ENCODE measurements at places on chromosomes 1 and 21. TPM values are rescaled to one million over a fixed set of nuclear protein-coding genes. Genes with fewer than 3 reads are reported as not detected.
A peak's percentile ranks its signal among the peaks of the same experiment; 100 is the strongest.

DNA sequence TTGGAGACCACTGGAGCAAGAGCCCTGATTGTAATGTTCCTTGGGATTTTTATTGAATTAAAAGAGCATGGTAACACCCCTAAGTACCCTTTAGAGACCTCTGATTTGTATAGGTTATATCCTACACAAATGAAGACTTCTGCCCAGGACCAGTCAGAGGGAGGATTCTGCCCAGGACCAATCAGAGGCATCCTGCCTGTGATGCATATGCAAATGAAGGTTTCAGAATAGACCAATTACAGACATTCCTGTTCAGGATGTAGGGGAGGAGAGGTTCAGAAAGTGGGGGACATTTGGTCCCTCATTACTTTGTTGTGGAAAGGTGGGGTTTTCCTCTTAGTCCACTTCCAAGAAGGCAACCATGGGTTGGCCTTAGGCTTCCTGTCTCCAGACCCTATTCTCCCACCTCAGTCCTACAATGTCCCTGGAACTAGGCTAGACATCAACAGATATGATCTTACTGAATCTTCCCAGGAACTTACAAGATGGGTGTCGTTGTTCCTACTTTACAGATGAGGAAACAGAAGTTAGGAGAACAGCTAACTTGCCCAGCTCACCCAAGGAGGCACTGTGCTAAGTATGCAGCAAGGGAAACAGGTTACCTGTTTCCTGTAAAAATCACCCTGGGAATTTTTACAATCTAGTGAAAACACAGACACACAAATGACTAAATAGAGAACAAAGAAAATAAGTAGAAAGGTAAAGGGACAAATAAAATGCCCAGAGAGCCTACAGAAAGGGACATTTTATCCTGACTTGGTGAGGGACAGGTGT lies 36.8 kb upstream of the SFPQ start:
- DNase-seq: no peak

GRCh38 chr1:86541859-86542258 lies 5.0 kb upstream of the CLCA4 start:
- no peak for DNase-seq

DNA sequence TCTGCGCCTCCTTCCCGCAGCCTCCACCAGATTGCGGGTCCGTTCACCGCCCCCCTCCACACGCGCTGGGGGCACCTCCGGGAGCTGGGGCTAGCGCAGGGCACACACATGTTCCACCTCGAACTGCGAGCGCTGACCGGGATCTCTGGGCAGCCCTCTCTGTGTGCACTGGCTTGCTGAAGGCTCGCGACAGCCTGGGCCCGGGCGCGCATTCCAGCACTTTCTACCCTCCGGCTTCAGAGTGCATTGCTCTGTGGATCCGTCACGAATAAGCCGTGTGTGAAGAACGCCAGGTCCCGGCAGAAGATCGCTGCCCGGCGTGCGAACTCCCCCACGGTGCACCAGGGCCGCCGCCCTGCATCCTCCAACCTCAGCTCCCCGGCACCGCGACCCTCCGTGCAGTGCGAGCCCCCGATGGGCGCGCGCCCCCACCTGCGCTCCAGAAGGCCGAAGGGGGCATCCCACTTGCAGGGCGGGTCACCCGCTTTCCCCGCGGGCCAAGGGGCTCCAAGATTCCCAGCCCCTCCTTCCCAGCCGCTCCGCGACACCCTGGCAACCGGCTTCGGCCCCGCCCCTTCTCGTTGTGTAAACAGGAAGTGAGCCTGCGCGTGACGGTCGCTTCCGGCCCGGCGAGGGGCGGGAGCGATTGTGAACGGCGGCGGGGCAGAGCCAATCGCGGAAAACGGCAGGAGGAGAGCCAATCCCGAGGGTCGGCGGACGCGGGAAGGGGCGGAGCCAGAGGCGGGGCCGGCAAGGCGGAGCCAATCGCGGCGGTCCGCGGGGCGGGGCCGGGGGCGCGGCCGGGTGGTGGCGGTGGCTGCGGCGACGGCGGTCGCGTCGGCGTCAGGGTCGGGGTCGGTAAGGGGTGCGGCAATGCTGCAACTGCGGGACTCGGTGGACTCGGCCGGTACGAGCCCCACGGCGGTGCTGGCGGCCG lies at the start of gene TPRG1L:
TPRG1L (plus strand) TSS at position 816 of the 937 bp plus-strand sequence; CDS start at position 874, 58 bp downstream.
- peak; percentile 98 for DNase-seq

The LMOD1 gene
- 36.2 TPM for total RNA-seq

The ZMYND12 gene
- total RNA-seq: 0.65 TPM

DNA sequence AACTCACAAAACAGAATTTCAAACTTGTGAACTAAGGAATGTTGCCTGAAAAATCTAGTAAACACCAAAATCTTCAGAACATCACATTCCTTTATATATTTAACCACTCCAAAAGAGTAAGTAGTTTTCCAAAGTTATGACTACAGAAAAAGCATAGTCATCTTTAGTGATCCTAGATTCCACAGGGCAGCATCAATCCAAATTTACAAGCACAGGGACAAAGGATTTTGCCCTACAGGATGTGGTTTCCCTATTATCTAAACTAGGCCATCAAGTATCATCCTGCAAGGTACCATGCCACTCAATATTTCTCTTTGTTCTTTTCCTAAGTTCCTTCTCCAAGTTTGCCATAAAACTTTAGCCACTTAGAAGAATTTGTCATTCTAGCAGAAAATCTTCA lies 33.0 kb downstream of the COP1 start:
- no peak for DNase-seq

Measured in left cardiac atrium (tissue), 4 donors.